ENCODE measurements at places on chromosomes 16 and 17.

DNA sequence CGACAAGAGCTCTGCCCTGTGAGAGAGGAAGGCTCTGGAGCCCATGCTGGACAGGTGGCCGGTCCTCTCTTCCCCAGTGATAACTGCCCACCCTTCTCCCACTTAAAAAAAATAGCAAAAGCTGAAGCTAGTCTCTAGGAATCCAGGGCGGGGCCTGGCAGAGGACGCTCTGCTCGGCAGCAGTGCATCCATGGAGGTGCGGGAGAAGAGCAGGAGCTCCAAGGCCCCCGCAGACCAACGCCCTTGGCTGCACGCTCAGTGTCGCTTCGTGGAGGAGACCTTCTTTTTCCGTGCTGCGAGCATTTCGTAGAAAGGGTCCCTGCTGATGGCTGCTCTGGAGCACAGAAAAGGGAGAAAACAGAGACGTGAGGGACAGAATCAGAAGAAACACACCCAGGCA, 98.6 kb upstream of the DNAH17 start:
- DNase-seq = no peak

DNA sequence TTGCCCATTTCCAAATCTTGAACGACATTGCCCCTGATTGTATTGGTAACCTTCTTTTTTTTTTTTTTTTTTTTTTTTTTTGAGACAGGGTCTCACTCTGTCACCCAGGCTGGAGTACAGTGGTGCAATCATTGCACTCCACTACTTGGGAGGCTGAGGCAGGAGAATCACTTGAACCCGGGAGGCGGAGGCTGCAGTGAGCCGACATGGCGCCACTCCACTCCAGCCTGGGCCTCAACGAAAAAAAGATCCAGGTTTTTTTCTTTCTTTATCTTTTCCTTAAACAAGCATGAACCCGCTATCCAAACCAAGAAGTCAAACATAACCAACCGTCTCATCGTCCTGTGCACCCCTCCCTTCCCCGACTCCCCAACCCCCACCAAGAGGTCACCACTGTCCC, 47.6 kb upstream of the RPH3AL start:
- DNase-seq = no peak

DNA sequence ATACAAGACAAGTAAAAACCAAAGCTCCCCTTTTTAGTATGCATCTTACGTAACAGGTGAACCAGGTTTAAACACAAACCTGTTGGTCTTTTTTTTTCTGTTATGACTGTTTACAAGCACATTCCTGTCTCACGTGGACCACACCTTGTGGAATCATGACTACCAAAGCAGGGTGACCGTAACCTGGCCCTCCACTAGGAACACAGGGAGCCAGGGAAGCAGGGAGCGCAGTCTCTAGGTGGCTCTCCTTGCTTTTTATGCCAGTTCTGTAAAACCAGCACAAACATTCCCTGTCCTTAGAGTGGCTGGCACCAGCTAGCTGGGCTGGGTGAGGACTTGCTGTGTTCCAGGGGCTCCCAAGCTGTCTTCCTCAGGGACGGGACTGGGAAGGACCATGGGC, 44.1 kb downstream of the DDX19A start:
- no peak for DNase-seq

DNA sequence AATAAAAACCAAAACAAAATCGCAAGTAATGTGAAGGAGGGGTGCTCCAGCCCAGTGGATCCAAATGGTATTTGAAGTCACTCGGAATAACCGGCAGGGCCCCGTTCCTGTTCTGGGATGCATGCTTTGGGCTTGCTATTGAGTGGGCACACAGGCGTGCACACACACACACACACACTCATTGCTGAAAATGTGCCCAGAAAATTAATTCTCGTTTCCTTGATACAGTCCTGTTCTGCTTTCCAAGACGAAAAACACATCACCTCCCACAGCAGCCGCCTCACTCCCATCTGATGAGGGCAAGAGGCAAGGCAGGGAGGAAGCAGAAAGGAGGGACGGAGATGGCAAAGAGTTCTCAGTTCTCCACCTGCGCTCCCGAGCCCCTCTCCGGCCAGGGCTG, 62.2 kb upstream of the SDK2 start:
- DNase-seq = no peak

DNA sequence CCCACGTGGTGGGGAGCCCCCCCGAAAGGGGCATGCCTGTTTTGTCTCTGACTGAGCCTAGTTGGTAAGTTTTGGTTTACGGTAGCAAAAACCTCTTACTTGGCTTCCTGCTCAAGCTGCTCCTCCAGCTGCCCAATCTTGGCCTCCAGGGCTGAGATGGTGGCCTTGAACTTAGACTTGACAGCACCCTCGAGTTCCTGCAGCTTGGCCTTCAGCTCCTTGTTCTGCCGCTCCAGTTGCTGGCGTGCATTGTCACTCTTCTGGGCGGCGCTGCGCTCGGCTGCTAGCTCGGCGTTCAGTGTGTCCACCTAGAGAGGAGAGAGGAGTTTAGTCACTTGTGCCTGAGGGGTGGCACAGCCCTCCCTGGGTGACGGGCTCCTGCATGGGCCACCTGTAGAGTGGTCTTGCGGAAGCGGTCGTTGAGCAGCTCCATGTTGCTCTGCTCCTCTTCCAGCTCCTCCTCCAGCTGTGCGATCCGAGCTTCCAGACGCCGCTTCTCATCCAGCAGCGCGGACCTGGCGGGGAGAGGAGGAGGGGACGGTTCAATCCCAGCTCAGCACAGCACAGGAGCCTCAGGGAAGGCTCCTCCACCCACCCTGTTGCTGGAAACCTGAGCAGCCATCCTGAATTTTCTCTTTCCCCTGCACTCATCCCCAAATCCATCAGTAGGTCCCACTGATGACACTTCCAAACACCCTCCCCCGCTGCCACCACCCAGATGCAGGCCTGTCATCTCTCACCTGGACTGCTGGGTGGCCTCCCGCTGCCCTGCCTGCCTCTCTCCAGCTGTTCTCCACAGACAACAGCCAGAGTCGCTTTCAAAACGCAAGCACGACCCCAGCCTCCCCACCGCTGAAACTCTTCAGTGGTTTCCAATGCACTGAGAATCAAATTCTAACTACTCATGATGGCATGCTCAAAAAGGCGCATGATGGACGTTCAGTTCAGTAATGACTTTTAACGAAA, 44.6 kb downstream of the NDEL1 start:
- no peak for DNase-seq

DNA sequence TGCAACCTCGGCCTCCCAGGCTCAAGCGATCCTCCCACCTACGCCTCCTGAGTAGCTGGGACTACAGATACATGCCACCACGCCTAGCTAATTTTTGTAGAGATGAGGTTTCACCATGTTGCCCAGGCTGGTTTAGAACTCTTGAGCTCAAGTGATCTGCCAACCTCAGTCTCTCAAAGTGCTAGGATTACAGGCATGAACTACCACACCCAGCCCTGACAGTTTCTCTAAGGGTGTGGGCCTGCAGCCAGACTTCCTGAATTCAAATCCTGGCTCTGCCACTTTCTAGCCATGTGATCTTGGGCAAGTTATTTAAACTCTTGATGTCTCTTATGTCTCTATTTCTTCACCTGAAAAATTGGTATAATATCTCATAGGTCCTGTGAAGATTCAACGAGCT, 5.6 kb downstream of the CUEDC1 start:
- no peak for DNase-seq

DNA sequence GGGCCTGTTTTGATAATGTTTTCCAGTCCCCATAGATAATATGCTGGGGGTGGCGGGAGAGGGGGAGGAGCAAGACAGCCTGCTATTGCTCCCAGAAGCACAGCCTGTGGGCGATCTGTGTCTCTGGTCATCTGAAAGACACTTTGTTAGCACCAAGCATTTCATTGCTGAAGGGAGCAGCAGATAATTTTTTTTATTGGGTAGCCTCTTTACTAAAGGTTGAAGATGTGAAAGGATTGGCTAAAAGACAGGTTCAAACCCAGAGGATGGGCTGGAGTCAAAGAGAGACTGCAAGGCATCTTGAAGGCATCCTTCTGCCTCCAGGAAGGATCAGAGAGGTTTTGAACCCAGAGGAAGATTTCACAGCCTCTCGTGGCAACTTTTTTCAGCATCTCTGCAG, 60.6 kb downstream of the C17orf67 start:
- no peak for DNase-seq

GRCh38 chr17:63939884-63940283, 7.8 kb upstream of the CD79B start:
- no peak for DNase-seq

- DNase-seq = no peak
These were observed 496.8 kb downstream of the XYLT1 start for GRCh38 chr16:16973707-16974591.

GRCh38 chr17:69358688-69359596, 32.0 kb upstream of the ABCA5 start:
- peak; percentile 30 for DNase-seq

GRCh38 chr16:54148974-54149373, 137.6 kb downstream of the IRX3 start:
- DNase-seq = no peak

GRCh38 chr16:51523400-51523799, 372.3 kb upstream of the SALL1 start:
- DNase-seq = no peak

GRCh38 chr17:29433541-29433940, 43.4 kb downstream of the TAOK1 start:
- DNase-seq = no peak

DNA sequence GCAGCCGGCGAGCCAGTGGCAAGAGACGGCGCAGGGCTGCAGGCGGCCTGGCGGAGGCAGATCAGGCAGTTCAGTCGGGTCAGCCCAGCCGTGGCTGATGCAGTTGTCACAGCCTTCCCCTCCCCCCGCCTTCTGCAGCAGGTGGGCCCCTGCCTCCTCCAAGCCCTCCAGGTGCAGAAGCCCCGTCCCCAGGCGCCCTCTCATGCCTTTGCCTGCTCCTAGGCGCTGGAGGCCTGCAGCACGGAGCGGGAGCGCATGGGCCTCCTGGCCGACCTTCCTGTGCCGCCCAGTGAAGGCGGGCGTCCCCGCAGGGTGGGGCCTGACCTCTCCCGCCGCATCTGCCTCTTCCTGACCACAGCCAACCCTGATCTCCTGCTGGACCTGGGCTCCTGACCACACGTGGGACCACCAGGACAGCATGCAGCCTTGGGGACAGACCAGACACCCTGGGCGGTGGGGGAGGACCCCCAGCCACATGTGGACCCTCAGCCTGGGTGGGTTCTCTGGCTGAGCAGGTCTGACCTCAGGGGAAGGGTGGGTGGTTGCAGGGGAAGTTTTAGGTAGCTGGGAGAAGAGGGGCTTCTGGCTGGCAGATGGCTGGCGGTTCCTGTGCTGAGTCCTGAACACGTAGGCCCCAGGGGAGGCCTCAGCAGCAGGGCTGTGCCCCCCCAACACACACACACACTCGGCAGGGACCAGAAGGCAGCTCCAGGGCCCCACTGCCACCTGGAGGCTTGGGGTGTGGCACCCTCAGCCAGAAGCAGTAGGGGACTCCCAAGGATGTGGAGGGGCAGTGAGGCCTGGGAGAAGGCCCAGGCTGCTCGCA, 3.1 kb upstream of the MRPS34 start:
- no peak for DNase-seq

DNA sequence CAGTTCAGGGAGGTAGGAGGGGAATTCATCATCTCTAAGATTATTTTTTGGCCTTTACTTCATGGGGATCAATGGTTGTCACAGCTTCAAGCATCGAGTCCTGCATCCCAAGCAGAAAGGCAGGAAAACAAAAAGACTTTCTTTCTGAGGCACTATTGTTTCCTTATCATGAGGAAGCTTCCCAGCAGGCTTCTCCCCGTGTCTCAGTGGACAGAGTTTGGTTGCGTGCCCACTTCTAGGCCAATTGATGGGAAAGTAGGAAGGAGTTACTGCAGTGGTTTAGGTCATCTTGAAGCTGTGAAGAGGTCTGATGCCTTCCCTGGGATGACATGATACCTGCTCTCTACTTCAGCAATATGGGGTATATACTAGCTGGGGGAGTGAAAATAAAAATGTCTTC, 175.3 kb upstream of the CDH13 start:
- DNase-seq = no peak

GRCh38 chr16:71498031-71498430, 8.9 kb upstream of the ZNF19 start:
- no peak for DNase-seq

DNA sequence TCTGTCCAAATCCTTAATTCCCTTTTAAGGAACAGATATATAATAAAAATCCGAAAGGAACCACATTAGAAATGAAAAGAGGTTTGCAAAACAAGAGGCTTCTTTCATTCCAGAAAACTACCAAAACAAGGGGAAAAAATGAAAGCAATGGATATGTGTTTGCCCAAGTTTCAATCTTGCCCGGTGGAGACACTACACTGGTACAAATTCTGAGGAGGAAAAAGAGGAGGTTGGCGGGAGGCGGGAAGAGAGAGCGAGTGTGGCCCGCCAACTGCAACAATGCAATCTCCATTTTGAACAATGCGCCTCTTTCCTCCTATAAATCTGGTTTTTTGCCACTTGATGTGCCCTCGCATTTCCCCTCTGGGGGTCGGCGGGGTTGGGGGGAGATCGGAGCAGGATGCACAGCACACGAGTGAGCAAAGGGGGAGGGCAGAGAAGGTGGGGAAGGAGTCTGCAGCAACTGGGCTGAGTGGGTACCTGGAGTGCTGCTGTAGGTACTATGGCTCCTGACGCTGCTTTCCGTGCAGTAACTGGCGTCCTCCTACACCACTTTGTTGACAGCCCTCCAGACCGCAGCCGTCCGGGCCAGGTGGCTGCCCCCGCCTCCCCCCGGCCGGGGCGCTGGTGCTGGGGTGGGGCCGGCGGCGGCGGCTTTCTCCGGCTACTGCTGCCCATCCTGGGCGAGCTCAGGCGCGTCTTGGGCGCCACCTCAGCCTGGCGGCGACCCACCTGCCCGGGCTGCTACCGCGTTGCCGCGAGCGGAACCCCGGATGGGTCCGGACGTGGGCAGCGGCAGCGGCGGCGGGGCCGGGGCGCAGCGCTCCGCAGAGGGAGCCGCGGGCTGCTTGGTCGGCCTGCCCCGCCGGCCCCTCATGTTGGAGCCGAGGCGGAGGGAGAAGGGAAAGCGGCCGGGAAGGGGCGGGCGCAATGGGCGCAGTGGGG, 93.8 kb upstream of the PLEKHM1 start:
- peak; percentile 84 for DNase-seq

DNA sequence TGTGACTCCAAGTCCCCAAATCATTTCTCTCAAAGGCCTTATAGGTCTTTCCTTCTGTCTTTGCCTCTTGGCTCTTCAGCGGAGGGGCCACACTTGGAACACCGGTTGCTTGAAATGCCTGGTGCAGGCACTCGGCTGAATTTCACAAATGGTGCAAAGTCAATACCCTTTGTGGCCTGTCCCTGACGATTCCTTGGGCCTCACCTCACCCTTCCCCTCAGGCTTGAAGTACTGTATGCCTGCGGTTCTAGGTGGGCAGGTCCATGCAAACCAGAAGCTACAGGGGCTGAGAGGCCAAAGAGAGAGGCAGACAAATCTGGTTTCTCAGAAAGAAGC, 4.1 kb upstream of the B9D1 start:
- no peak for DNase-seq

DNA sequence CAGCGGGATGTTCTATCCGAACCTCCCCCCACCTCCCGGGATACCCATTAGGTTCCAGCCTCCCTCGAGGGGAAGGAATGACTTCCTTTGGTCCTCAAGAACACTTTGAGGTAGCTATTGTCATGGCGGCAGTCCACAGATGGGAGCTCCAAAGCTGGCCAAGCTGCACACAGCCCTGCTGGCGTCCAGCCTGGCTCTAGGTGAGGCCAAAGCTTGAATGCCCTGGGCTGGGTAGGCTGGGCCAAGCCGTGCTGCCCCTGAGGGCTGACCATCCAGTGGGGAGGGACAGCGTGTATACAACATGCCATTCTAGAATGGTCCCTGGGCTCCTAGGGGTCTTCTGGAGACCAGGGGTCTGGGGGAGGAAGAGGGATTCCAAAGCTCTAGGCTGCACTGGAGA, 43.5 kb downstream of the PEMT start:
- DNase-seq = no peak

All from H4 (cell line).